Chondrocyte (in vitro differentiated cells): ENCODE measurements at places on chromosomes 1 and 21. TPM values are rescaled to one million over a fixed set of nuclear protein-coding genes. Genes with fewer than 3 reads are reported as not detected.

DNA sequence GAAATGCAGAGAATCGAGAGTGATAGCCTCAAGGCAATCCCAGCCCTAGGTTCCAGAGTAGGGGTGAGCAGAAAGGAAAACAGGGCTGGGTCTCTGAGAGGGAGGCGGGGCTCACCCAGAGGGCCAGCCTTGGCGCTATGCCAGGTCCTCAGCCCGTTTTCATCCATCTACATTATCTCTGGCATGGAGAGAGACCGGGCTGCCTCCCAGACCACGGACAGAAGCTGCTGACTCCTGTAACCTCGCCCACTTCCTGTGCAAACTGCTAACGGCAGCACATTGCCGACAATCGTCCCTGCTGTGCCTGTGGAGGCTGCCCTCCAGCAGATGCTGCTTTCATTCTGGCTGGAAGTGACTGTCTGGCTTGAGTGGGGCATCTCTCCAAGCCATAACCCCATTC is 569.1 kb downstream of the NPHP4 start:
- no peak overlapping the region for H3K4me3 ChIP-seq
- H3K36me3 ChIP-seq: no peaks in the 10 kb centered on the region
- H3K27ac ChIP-seq: no peak overlapping the region

DNA sequence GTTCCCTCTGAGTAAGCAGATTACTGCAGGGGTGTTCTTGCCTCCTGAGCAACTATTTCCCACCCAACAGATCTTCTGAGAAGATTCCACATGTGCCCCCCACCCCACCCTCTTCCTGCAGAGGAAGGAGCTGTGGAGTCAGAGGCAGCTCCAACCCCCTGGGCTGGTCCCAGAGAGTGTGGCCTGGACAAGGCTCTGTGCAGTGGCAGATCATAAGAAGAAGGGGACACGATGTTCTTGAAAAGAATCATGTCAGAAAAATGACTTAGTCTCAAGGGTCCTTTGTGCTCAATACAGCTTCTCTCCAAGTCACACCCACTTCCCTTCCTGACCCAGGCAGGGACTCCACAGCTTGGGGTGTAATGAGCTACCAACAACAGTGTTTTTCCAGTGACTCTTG is 95.2 kb downstream of the SYF2 start:
- DNase-seq: no peak
- no peak overlapping the region for H3K27ac ChIP-seq
- no peak overlapping the region for H3K4me3 ChIP-seq
- no peaks in the 10 kb centered on the region for H3K36me3 ChIP-seq

DNA sequence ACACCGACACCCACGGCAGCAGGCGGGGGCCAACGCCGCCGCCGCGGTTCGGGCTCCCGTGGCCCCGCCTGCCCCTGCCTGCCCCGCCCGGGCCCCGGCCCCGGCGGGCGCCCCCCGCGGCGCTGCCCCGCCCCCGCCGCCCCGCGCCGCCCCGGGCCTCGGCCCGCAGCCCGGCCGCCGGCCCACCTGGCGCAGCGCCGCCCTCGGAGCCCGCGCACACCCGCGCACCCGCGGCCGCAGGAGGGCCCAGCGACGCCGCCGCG is at the start of gene WNT3A:
Gene WNT3A (plus strand): TSS at position 213 of the 263 bp plus-strand sequence. CDS start 131 bp downstream, outside the sequence.
- peaks cover 4% of the 10 kb centered on the region for H3K4me1 ChIP-seq
- H3K36me3 ChIP-seq: no peaks in the 10 kb centered on the region
- H3K4me3 ChIP-seq: peak within 1 kb of the TSS; percentile 41
- no peak for DNase-seq
- H3K27ac ChIP-seq: no peak within 1 kb of the TSS
- peaks cover 77% of the 10 kb centered on the region for H3K27me3 ChIP-seq

- no peaks in the 10 kb centered on the region for H3K4me1 ChIP-seq
- no peak overlapping the region for H3K4me3 ChIP-seq
- no peaks in the 10 kb centered on the region for H3K36me3 ChIP-seq
- DNase-seq: no peak
Observed at GRCh38 chr1:1980467-1981141, 23.0 kb downstream of the CFAP74 start.

DNA sequence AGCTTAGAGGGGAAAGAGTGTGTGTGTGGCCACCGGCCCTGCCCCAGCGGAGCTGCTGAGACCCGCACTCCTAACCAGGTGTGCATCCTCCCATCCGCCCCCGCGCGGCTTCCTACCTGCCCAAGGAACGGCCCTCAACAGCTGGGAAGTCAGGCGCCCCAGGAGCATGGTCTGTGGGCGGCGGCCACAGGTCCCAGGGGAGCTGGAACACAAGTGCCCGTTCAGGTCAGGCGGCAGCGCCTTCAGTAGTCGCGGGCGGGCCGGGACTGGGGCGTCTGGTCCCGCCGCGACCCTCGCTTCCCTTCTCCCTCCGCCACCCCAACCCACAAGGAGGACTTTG is 448 bp downstream of the AURKAIP1 start:
- peak overlapping the region; percentile 83 for H3K4me3 ChIP-seq
- no peaks in the 10 kb centered on the region for H3K27me3 ChIP-seq
- H3K36me3 ChIP-seq: peaks cover 2% of the 10 kb centered on the region
- DNase-seq: no peak

Gene TNFRSF14
- total RNA-seq: 0.95 to 2.5 TPM (median 1.1 TPM) in 3 replicates

Gene CCT8
- total RNA-seq: 126 to 132 TPM (median 127 TPM) in 3 replicates
